HS-5 (cell line): ENCODE measurements at places on chromosomes 7 and 10.

DNA sequence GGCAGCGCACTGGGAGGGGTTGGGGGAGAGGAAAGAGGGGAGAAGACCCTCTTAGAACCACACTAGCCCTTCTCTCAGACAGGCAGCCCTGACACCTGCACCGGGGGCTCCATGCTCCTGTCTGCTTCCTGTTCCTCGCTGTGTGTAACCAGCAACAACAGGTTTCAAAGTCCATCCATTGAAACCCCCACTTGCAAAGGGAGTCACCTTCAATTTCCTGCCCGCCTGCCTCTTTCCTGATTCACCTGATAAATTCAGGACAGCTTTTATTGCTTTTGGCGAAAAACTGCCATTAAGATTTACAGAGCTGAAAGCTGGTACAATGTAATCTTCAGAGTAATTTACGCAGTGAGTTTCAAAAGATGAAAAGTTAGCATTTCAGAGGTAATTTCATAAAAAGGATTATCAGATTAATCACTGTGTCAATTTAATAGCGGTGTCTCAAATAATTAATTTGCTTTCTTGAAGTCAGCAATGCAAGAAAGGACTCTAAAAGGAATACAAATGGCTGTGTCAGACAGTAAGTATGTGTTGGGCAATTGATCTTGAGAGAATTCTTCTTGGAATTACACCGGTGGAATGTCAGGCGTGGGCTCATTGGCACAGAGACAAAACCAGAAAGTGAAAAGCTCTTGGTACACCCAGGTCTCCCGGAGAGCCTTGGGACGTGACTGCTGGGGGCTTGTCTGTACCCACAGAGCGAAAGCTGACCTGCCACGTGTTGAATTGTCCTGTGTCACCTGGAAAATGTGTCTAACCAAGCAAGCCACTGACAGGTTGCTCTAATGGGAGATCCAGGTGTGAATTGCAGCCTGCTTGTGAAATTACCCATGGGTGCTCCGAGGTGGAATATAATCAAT is 60.7 kb downstream of the TMEM209 start:
- DNase-seq = no peak

- no peak for DNase-seq
These were observed 93.6 kb downstream of the CACNB2 start for GRCh38 chr10:18233775-18234174.

GRCh38 chr7:65453341-65454030 is 79.8 kb downstream of the ZNF92 start:
- no peak for DNase-seq

GRCh38 chr7:155734445-155734809 is 77.8 kb downstream of the SHH start:
- DNase-seq = no peak

GRCh38 chr10:100728928-100729861 is 16.2 kb upstream of the PAX2 start:
- DNase-seq = no peak

DNA sequence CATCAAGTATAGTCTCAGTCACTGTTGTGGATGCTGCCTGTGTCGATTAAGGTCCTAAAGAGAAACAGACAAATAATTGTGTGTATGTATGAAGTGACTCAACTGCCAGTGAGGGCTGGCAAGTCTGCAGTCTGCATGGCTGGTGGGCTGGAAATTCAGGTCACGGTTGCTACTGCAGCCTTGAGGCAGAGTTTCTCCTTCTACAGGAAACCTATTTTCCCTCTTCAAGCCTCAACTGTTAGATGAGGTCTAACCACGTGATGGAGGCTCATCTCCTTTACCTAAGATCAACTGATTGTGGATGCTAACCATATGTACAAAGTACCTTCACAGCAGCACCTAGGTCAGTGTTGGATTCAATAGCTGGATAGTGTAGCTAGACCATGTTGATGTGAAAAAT is 29.9 kb downstream of the MBL2 start:
- no peak for DNase-seq

- no peak for DNase-seq
These were observed 19.4 kb downstream of the SPAM1 start for GRCh38 chr7:123944395-123944794.

- no peak for DNase-seq
These were observed 57.8 kb downstream of the CYP51A1 start for GRCh38 chr7:92076509-92076908.

GRCh38 chr10:122171302-122172075 is 99.6 kb upstream of the BTBD16 start:
- DNase-seq = no peak

- no peak for DNase-seq
These were observed 185.7 kb downstream of the TFEC start for GRCh38 chr7:115844857-115845256.

- peak; percentile 20 for DNase-seq
These were observed 71.6 kb downstream of the THSD7A start for GRCh38 chr7:11760372-11760771.

GRCh38 chr7:43463401-43463980 is 119.4 kb upstream of the STK17A start:
- no peak for DNase-seq

GRCh38 chr10:7300384-7300971 is 110.4 kb downstream of the SFMBT2 start:
- no peak for DNase-seq

- DNase-seq = no peak
These were observed 166.9 kb downstream of the PAXIP1 start for GRCh38 chr7:154836021-154836448.
